ENCODE measurements at places on chromosomes 2 and 18.

DNA sequence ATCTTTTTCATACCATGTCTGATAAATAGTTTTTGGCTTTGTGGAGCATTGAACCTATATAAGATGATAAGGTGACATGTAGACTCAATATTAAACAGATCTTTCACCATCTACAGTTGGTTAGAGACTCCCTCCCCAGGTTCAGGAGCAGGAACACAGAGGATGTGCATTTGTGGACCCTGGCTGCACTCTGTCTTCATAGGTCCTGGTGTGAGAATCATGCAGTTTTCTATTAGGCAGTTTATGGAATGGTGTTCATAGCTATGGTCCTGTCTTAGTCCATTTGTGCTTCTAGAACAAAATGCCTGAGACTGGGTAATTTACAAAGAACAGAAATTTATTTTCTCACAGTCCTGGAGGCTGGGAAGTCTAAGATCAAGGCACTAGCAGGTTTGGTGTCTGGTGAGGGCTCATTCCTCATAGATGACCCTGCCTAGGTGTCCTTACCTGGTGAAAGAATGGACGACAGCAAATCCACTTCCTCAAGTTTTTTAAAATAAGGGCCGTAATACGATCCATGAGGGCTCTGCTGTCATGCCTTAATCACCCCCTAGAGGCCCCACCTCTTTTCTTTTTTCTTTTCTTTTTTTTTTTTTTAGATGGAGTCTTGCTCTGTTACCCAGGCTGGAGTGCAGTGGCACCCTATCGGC lies 35.3 kb upstream of the FAM98A start:
- DNase-seq = no peak

DNA sequence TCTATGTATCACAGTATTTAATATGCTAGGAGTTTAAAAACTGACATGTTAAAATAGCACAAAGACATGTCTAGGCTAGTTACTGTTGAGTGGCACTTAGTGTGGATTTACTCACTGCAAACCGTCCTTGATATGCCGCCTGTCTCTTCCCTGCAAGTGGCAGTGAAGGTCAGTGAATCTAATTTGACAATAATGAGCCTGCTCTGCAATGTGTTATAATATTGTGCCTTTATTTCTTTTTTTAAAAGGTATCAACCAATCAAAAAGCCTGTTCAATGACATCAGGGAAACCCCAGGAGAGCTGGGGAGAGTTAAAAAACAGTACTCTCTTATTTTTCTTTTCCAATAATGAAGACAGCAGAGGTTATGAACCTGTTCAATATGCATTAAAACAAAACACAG lies 384.1 kb downstream of the ERBB4 start:
- no peak for DNase-seq

GRCh38 chr2:147006736-147007141 lies 838.1 kb upstream of the ACVR2A start:
- DNase-seq = no peak

GRCh38 chr2:178298785-178299212 lies 104.5 kb downstream of the OSBPL6 start:
- no peak for DNase-seq

Measured in coronary artery (tissue), 2 donors.